Stimulated activated memory B cell treated with anti-CD40 and anti-IgM and Interleukin-4, amounts not matched to agents 10 μg/mL and 1 μg/mL and 100 μg/mL, for 72 hours (primary cell): ENCODE measurements at places on chromosomes 7 and 10.

GRCh38 chr10:96765406-96766240 is 45.3 kb upstream of the PIK3AP1 start:
- peak; percentile 78 for ATAC-seq

DNA sequence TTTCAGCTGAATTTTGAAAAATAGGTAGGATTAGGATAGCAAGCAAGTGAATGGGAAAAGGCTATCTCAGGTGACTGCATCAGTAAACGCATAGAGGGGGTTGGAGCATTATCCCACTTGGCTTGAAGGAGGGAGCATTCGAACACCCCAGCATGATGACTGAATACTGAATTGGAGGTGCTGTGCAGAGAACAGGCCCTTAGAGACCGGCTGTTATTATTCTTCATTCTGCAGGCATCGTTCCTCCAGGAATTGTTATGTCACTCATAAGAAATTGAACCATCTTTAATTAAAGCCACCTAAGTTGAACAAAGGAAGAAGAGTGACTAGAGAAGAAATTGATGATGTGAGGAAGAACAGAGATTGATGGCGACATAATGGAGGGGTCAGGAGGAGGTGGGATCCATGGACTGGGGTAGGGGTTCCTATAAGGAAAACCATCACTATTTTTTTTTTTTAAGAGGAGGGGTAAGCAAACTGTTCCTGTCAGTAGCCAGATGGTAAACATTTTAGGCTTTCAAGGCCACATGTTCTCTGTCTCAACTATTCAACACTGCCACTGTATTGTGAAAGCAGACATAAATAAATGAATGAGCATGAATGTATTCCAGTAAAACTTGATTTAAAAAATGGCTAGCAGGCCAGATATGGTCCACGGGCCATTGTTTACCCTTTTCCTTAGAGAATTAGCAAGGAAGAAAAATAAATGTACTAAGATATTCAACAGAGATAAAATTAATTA is 264.7 kb upstream of the TAC1 start:
- no peak for ATAC-seq

- ATAC-seq: no peak
These were observed 95.3 kb downstream of the LRRC4 start for GRCh38 chr7:127935847-127936376.

- ATAC-seq: no peak
These were observed 70.8 kb downstream of the HIP1 start for GRCh38 chr7:75667938-75668337.

GRCh38 chr10:10600004-10600403 is 417.7 kb upstream of the CELF2 start:
- ATAC-seq: no peak

DNA sequence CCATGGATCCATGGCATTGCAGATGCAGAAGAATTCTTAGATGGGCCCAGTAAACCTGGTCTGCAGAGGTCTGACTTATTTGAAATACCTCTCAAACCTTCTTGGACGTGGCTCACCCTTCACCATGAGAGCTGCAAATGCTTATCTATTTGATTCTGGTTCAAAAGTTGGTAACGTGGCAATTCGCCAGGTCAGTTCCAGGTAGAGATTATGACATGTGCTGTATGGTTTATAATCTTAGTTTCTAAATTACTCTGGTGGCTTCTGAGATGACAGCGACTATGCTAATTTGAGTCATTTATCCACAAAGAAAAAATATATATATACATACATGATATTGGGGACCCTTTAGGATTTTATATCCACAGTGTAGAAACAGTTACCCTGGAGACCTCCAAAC is 68.8 kb downstream of the NRP1 start:
- ATAC-seq: no peak

DNA sequence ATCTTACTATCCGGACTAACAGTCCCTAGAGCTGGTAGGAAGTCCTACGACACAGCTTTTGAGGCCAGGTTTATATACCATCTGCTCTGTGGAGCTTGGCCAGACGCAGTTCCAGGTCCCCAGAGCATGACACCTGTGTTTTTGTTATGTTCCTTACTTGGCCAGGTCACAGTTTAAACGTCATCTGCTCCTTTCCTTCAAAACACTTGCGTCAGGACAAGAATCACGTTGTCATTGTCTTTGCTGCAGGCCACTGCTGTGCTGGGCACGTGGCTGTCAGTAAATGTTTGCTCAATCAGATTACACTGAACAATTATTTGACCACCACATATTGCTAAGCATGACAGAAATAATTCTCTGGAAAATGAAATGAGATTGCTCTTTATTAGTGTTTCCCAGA is 23.9 kb downstream of the SLC18A2 start:
- ATAC-seq: no peak

DNA sequence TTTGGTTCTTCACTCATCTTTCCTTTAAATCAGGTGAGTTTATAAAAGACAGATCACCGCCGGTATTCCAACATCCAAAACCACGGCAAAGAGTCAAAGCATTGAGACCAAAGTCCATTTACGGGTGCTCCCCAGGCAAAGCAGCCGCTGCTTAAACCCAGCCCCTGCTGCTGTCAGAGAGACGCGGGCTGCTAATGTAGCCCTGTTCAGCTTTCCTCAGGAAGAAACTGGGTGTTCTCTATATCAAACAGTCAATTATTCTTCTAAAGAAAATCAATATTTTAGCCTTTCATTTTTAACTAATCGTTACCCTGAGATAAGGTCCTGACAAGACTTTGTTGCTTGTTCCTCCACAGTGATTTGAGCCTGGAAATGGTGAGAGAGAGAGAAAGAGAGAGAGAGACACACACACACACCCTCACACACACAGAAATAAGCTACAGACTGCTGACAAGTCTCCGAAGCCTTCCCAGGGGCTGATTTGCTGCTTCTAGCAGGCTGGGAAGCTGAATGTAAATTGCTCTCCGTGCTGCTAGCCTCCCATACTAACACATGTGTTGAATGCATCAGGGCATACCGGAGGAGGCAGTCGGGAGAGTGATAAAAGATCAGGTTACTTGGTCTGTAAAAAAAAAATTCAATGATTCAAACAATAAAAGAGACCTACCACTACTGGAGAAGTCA is 183.0 kb upstream of the ANK3 start:
- peak; percentile 56 for ATAC-seq

DNA sequence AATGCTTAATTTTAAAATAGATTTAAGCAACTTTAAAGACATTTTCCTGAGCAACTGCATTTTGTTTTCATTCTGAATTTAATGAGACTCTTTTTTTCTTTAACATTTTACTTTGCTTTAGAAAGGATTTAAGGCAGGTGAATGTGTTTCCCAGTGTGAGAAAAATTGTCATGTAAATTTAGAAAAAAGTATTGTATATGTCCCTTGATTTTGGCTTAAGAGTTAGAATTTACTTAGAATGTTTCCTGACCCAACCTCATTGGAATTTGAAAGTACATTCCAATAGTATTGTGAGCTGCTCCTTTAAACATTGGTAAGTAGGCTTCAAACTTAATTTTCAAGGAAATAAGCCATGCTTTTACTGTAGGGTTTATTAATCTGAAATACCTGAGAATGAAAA is 110.2 kb downstream of the PTEN start:
- ATAC-seq: no peak

DNA sequence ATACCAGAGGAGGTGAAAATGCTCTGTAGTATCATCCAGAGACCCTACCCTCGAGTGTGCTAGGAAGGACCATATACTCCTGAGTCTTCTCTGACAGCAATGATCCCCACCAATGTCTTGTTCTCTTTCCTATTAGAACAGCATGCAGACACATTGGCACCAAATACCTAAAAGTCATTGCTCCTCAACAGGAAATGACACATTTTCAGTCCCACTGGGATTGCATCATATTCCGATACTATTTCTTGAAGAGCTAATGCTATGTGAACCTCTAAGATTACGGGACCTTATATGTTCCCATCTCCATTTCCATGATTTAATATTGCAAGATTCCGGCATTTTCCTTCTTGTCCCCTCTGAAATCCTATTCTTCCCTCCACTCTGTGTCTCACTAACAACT is 177.4 kb downstream of the NRP1 start:
- ATAC-seq: no peak

DNA sequence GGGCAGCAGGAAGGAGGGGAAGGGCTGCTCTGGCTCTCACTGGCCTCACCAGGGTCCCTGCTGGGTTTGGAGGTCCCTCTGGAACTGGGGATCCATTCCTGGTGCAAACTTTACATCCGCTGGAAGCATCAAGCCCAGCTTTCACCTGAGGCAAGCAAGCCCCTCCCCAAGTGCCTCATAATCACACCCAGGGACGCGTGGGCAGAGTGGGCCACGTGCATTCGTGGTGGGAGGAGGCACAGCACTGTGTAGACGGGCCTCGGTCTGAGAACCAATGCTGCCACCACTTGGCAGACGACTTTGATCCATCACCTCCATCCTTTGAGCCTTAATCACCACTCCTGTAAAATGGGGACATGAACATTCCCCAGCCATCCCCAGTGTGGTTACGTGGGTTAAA is 74.1 kb downstream of the VWA2 start:
- ATAC-seq: no peak

GRCh38 chr7:117176206-117176605 is 146.7 kb downstream of the WNT2 start:
- no peak for ATAC-seq

DNA sequence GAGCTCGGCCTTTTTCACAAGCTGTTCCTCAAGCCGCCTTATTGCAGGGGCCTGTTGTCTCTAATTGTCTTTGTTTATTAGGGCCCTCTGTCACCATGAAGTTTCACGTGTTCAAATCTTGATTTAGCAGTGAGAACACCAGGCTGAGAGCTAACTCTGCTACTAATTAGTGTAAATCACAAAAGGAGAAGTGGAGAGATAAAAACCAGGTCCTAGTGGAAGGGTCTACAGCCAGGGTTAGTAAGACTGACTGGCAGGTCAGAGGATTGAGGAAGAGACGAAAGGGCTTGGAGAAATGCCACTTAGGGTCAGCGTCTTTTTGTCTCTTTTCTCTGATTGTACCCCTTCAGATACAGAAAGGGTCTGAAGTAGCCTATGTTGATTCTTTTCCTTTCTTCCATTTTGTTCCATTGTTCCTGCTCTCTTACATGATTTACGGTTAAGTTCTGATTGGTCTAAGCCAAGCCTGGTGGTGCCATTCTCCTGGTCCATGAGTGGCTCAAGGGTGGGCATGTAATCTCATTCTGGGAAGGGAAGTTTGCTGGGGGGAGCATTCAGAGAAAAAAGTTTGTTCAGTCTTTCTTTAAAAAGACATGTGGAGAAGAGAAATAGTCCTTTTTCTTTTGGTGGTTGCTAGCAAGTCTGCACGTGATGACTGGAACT is 21.3 kb downstream of the SSMEM1 start:
- ATAC-seq: no peak

DNA sequence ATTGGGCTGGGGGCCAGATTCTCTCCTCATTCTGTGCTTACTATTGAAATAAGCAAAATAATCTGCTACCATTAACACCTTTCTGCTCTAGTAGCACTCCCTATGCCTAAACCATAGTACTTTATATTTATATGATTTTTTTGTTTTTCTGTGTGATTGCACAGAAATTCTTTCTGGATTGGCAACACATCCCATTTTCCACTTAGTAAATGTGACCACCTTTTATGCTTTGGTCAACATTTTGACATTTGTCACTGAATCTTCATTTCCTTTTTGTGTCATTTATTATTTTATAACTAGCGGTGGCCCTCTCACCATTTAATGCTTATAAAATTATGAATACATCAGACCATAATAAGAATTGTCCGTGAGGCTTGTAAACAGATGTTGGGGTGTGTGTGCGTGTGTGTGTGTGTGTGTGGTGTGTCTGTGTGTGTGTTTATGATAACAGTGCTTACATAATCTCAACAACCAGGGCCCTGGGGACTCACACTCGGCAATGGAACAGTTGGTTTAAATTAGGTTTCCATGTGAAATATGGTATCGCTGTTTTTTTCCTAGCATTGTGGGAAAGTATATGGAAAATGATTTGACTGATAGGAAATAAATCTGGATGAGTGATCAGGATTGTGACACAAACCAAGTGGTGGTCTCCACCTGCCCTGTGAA is 138.9 kb downstream of the NOC3L start:
- ATAC-seq: no peak

GRCh38 chr10:66258693-66259092 is 667.1 kb upstream of the LRRTM3 start:
- no peak for ATAC-seq

- ATAC-seq: no peak
These were observed 59.6 kb upstream of the MKX start for GRCh38 chr10:27805180-27805579.

- no peak for ATAC-seq
These were observed 53.5 kb downstream of the JMJD1C start for GRCh38 chr10:63412304-63412703.

DNA sequence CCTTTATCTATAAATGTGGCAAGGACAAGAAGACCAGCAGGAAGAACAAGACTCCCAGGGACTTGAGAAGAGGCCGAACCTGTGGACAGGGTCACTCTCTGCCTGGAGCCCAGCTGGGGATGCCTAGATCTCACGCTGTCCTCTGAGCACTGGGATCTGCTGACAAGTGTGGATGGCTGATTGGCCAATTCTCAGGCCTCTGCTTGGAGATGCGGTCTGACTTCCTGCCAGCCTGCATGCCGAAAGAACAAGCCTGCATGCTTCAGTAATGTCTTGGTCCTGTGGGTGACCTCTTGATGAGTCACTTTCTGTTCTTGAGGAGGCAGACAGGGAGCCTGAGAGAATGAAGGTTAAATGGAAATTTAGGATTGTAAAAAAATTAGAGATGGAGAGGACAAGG is 84.7 kb downstream of the TMEM178B start:
- ATAC-seq: no peak

- ATAC-seq: no peak
These were observed 92.2 kb upstream of the AMPH start for GRCh38 chr7:38723327-38723726.

DNA sequence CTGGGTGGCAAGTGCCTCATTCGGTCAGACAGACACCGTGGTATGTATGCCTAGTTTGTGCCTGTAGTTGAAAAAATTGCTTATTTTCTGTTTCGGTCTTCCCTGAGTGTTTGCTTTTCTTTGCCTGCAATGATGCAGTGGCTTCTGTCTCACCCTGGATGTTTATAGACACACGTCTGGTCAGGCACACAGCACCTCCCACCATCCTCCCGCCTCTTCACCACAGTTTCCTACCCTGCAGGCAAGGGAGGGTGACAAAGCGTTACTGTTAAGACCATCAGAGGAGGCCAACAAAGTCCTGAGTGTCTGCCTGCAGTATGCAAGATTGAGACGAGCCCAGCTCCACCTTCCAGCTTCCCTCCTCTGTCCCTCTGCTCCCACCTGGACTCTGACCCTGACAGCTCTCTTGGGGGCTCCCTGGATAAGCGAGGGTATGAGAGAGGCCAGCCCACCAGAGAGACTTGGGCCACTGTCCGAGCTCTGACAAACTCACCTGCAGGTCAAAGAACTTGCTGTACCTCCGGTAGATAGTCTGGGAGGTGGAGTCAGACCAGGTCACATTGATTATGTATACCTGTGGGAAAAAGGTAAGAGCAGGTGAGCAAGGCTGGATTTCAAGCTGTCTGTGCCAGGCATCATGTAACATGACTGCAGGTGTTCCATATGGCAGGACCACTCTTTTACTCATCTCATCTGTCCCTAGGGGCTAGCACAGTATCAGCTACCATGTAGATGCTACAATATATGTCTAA is 54.4 kb downstream of the SH3PXD2A start:
- ATAC-seq: peak; percentile 45

GRCh38 chr7:92044148-92044547 is 90.1 kb downstream of the CYP51A1 start:
- ATAC-seq: no peak

- ATAC-seq: no peak
These were observed at the start of gene CXCL12 for GRCh38 chr10:44385026-44385695. Gene CXCL12 (minus strand): TSS chr10:44385097. CDS start chr10:44385005, 92 bp downstream.

GRCh38 chr10:1117651-1118050 is 61.5 kb downstream of the WDR37 start:
- no peak for ATAC-seq
